ENCODE measurements at places on chromosomes 7 and 10.

GRCh38 chr7:41224063-41224763 lies 478.7 kb downstream of the INHBA start:
- no peak overlapping the region for H3K4me3 ChIP-seq
- H3K27me3 ChIP-seq = no peaks in the 10 kb centered on the region
- DNase-seq = no peak

DNA sequence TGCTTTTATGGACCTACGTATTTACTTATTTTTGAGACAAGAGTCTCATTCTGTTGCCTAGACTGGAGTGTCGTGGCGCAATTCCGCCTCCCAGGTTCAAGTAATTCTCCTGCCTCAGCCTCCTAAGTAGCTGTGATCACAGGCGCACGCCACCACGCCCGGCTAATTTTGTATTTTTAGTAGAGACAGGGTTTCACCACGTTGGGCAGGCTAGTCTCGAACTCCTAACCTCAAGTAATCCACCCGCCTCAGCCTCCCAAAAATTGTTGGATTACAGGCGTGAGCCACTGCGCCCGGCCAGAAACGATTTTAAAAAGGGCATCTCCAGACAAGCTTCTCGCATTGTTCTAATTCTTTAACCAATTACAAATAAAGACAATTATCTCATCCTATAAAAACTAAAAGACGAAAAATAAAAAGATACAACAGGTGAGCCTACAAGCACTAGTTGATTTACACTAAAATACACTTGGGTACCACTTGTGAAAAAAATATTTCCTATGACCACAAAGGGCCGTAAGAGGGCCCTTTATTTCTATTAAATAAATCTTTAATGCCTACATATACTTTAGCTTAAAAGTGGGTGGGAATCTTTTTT lies 2.4 kb downstream of the TRA2A start:
- H3K36me3 ChIP-seq = peaks cover 2% of the 10 kb centered on the region
- peak overlapping the region; percentile 55 for H3K4me3 ChIP-seq
- peak overlapping the region; percentile 99 for H3K27ac ChIP-seq
- H3K27me3 ChIP-seq = no peaks in the 10 kb centered on the region
- H3K4me1 ChIP-seq = peaks cover 48% of the 10 kb centered on the region

DNA sequence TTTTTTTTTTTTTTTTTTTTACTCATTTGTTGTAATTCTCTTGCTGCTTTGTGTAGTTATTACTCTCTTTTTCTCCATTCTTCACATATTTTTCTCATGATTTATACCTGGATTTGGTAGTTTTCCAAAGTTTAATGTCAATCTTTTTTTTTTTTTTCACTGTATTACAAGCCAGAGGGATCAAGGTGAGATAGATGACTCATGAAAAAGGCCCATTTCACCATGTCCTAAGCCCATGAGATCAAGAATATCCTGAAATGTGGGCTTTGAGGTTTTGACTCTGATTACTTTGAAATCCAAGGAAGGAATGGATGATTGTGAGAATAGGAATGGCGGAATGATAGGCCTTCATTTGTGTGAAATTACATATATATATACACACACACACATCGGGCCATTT lies 31.1 kb downstream of the TAX1BP1 start:
- no peak for DNase-seq
- H3K4me3 ChIP-seq = peak overlapping the region; percentile 26
- peaks cover 2% of the 10 kb centered on the region for H3K36me3 ChIP-seq
- no peak overlapping the region for H3K27ac ChIP-seq

GRCh38 chr7:130867581-130868136 lies 133.7 kb upstream of the KLF14 start:
- H3K36me3 ChIP-seq = peaks cover 11% of the 10 kb centered on the region
- H3K4me3 ChIP-seq = no peak overlapping the region
- peaks cover 6% of the 10 kb centered on the region for H3K4me1 ChIP-seq
- no peaks in the 10 kb centered on the region for H3K27me3 ChIP-seq
- no peak for DNase-seq

GRCh38 chr10:102714621-102715455 lies at the start of gene SFXN2:
Gene SFXN2 (plus strand): TSS chr10:102714636. CDS start chr10:102726637, 12,001 bp downstream.
- DNase-seq = peak; percentile 42
- peaks cover 5% of the 10 kb centered on the region for H3K36me3 ChIP-seq
- peak within 1 kb of the TSS; percentile 96 for H3K27ac ChIP-seq
- peaks cover 47% of the 10 kb centered on the region for H3K4me1 ChIP-seq
- no peaks in the 10 kb centered on the region for H3K27me3 ChIP-seq

GRCh38 chr10:109912335-109913281 lies 10.7 kb downstream of the XPNPEP1 start:
- no peak for DNase-seq
- peaks cover 64% of the 10 kb centered on the region for H3K4me1 ChIP-seq
- H3K27ac ChIP-seq = peak overlapping the region; percentile 93
- H3K36me3 ChIP-seq = peaks cover 7% of the 10 kb centered on the region
- H3K4me3 ChIP-seq = no peak overlapping the region

DNA sequence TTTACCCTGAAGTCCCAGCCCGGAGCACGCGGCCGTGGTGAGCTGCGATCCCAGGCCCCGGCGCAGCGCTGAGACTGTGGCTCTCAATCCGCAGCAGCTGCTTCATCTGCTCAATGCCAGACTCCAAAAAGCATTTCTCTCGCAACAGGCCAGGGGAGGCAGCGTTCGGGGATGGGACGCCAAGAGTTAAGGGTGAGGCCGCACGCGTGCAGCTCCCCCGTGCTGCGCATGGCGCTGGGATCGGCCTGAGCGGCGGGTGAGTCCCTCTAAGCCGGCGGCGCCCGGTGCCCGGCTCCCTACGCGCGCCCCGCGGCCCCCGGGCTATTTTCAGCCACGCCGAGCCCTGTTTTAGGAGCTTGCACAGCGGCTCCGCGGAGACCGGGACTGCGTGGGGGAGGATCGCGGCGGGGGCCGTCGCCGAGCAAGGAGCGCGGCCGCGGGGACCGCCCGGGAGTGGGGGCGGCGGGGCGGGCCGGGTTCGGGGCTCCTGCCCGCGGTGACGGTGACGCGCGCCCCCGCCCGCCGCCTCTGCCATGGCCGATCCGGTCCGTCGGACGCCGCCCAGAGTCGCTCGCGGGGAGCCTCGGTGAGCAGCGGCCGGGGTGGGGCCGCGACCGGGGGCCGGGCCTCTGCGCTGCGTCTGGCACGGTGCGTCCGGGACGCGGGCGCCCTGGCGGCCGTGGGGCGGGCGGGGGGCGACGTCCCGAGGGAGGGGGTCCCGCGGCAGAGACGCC lies 29.4 kb upstream of the JAKMIP3 start:
- DNase-seq = no peak
- peaks cover 2% of the 10 kb centered on the region for H3K36me3 ChIP-seq
- peaks cover 2% of the 10 kb centered on the region for H3K4me1 ChIP-seq

DNA sequence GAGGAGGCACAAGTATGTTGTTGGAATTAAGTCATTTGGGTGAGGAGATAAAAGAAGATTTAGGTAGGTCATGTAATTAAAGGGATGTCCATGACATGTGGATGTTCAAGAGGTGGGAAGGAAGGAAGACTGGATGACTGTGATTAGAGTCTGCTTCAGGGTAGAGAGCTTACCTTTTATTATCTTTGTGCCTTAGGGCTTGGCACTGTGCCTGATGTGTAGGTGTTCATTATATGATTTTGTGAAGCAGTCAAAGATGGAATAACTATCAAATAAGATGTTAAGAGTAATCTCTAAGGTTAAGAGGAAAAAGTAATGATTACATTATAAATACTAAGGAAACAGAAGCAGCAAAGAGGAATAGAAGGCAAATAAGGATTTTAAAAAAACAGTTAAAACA lies 97.8 kb downstream of the CDK14 start:
- no peaks in the 10 kb centered on the region for H3K27me3 ChIP-seq
- H3K4me3 ChIP-seq = no peak overlapping the region
- DNase-seq = no peak
- H3K4me1 ChIP-seq = no peaks in the 10 kb centered on the region
- no peak overlapping the region for H3K27ac ChIP-seq

DNA sequence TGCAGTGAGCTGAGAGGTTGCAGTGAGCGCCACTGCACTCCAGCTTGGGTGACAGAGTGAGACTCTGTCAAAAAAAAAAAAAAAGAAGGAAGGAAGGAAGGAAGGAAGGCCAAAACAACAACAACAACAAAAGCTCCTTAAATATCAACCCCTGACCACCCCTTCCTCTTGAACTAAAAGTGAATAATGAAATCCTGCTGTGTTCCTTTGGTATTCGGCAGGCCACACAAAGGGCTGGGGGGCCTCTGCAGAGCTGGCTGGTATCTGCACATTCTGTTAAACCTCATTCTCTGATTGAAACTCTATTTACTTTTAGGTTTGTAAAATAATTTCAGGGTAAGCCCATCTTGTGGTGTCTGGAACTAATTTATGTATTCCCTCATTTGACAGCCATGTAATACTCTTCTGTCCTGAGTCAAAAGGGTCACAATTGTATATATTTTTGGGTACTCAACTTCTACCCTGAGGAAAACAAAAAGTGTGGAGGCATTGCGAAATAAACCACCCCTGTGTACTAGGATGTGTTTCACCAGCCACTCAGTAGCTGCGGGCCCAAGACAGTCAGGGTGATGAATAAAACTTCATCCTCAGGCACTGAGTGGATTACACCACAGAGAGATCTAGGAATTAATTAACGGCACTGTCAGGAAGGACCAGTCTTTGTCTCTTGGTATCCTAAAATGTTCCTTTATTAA lies 446.4 kb upstream of the PFKP start:
- peaks cover 5% of the 10 kb centered on the region for H3K27me3 ChIP-seq
- no peak for DNase-seq
- no peaks in the 10 kb centered on the region for H3K4me1 ChIP-seq
- peaks cover 2% of the 10 kb centered on the region for H3K36me3 ChIP-seq

DNA sequence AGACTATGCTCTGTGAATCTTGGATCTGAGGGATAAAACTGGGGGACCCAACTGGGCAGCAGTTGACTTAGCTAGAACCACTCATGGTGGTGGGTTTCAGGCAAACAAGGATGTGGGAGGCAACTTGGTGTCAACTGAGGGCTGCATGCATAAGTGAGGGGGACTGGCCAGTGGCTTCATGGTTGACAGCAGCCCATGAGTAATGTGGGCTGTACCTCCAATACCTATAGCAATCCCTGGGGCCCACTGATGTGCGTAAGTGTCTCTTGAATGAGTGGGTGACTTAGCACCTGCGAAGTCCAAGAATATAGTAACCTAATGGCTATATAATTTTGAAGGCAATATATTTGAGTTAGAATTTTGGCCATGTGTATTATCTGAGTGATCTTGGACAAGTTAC lies 13.7 kb upstream of the MAP3K8 start:
- H3K27ac ChIP-seq = no peak overlapping the region
- H3K27me3 ChIP-seq = no peaks in the 10 kb centered on the region
- H3K4me1 ChIP-seq = peaks cover 18% of the 10 kb centered on the region
- no peak overlapping the region for H3K4me3 ChIP-seq
- no peak for DNase-seq
- H3K36me3 ChIP-seq = no peaks in the 10 kb centered on the region

DNA sequence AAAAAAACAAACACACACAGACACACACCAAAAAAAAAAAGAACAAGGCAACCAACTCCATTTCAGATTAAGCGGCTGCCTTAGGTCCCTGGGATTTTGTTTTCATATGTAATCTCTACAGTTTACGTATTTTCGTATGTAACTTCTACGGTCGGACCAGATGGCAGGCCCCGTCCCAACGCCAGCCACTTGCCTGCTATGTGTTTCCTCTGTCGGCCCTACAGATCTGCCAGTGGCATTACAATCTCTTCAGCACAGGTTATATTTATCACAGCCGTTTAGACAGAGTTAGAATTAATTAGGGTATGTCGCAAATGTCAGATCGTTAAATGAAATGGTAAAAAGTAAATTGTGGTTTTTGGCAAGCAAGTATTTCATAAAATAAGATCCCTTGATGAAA lies 99.3 kb downstream of the DNAJB6 start:
- H3K27me3 ChIP-seq = no peaks in the 10 kb centered on the region
- no peak for DNase-seq
- no peak overlapping the region for H3K4me3 ChIP-seq

- no peaks in the 10 kb centered on the region for H3K36me3 ChIP-seq
- H3K4me3 ChIP-seq = no peak overlapping the region
- no peaks in the 10 kb centered on the region for H3K27me3 ChIP-seq
- no peak overlapping the region for H3K27ac ChIP-seq
- H3K4me1 ChIP-seq = no peaks in the 10 kb centered on the region
Observed at GRCh38 chr7:1127001-1127400, 33.0 kb downstream of the ZFAND2A start.

DNA sequence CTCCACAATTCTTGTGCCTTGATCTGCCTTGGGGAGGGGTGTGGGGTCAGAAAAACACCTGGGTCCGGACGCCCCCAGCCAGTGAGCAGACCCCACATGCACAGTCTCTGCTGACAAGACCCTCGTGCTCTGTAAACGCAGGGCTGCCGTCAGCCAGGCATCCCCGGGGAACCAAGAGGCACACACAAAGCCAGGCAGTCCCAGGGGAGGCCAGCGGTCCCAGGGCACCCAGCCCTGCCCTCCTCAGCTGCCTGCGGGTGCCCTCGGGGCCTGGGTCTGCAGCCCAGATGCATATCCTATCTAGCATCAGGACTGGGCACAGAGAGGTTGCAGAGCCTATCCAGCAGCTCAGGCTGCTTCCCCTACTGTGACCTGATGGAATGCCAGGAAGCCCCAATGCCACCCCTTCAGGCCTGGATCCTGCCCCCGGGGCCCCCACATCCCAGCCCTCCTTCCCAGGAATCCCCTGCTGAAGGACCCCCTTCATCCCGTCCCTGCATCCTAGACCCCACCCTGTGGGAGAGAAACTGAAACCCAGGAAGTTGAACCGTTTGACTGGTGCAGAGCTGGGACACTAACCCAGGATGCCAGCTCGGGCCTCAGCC lies 92.4 kb downstream of the MICALL2 start:
- peaks cover 3% of the 10 kb centered on the region for H3K4me1 ChIP-seq
- H3K27ac ChIP-seq = no peak overlapping the region
- H3K27me3 ChIP-seq = peaks cover 31% of the 10 kb centered on the region
- no peak overlapping the region for H3K4me3 ChIP-seq

DNA sequence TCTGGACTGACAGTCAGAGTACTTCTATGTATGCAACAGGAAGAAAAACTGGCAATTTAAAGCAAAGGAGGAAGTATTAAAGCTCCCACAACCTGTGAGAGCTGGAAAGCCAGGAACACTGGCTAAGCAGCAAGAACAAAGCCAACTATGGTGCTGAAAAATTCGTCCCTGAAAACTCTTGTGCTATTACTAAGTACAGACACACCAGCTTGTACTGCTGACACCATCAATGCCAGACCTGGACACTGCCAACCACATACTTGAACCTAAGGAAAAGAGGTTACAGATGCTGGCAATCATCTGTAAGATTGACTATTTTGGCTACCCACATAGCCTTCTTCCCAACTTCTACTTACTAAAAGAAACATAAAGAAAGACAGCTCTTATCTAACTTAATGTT lies 1110.6 kb downstream of the SORCS3 start:
- no peaks in the 10 kb centered on the region for H3K27me3 ChIP-seq
- H3K36me3 ChIP-seq = no peaks in the 10 kb centered on the region
- no peak overlapping the region for H3K27ac ChIP-seq
- H3K4me1 ChIP-seq = no peaks in the 10 kb centered on the region
- DNase-seq = no peak

Data from T-helper 17 cell (primary cell).